ENCODE measurements at places on chromosomes 4 and X. TPM values are rescaled to one million over a fixed set of nuclear protein-coding genes. Genes with fewer than 3 reads are reported as not detected.

GRCh38 chrX:48890296-48890925 lies 7.2 kb downstream of the TIMM17B start:
- peak overlapping the region; percentile 69 for H3K27ac ChIP-seq
- no peaks in the 10 kb centered on the region for H3K4me1 ChIP-seq
- no peak for DNase-seq
- peak overlapping the region; percentile 66 for H3K4me3 ChIP-seq
- no peaks in the 10 kb centered on the region for H3K36me3 ChIP-seq

- no peaks in the 10 kb centered on the region for H3K27me3 ChIP-seq
- H3K27ac ChIP-seq: no peak overlapping the region
- no peak overlapping the region for H3K4me3 ChIP-seq
- H3K36me3 ChIP-seq: no peaks in the 10 kb centered on the region
Measured at GRCh38 chrX:44903830-44904530, 31.0 kb downstream of the KDM6A start.

- no peaks in the 10 kb centered on the region for H3K36me3 ChIP-seq
- H3K27ac ChIP-seq: no peak overlapping the region
- no peak overlapping the region for H3K4me3 ChIP-seq
- H3K4me1 ChIP-seq: no peaks in the 10 kb centered on the region
- H3K27me3 ChIP-seq: no peaks in the 10 kb centered on the region
- no peak for DNase-seq
Measured at GRCh38 chr4:153409412-153409811, 56.7 kb upstream of the TMEM131L start.

- no peaks in the 10 kb centered on the region for H3K4me1 ChIP-seq
- H3K4me3 ChIP-seq: no peak overlapping the region
- DNase-seq: no peak
- no peaks in the 10 kb centered on the region for H3K27me3 ChIP-seq
Measured at GRCh38 chr4:79198951-79199587, 126.8 kb downstream of the NAA11 start.

- H3K27me3 ChIP-seq: no peaks in the 10 kb centered on the region
- H3K4me1 ChIP-seq: no peaks in the 10 kb centered on the region
- no peak overlapping the region for H3K27ac ChIP-seq
- no peaks in the 10 kb centered on the region for H3K36me3 ChIP-seq
- no peak overlapping the region for H3K4me3 ChIP-seq
Measured at GRCh38 chr4:177185151-177185550, 124.5 kb upstream of the NEIL3 start.

DNA sequence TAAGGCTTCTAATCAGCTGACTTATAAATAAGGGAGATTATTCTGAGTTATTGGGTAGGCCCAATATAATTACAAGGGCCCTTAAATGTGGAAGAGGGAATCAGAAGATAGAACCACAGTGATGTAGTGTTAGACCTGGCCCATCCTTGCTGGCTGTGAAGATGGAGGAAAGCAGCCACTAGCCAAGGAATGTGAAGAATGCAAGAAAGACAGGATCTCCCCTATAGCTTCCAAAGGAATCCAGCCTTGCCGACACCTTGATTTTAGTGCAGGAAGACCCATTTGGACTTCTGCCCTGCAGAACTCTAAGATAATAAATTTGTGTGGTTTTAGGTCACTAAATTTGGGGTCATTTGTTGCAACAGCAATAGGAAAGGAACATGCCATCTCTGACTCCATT lies 150.6 kb downstream of the SPATA18 start:
- no peak overlapping the region for H3K4me3 ChIP-seq
- no peaks in the 10 kb centered on the region for H3K36me3 ChIP-seq
- DNase-seq: no peak
- H3K4me1 ChIP-seq: no peaks in the 10 kb centered on the region

DNA sequence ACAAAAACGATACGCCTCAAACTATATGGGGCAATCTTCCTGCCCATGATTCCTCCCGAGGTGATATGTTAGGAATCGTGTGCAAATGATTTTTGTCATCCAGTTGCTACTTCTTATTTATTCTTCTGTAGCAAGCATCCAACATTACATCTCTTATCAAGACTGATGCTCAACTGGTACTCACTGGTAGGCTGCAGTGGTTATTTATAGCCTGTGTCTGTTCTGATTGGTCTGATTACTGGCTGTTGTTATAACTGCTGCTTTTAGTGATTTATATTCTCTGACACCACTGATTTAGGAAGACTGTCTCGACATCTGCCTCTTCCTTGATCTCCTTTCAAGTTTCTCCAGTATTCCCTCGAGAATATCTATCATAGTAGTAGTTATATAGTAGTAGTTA lies 165.8 kb downstream of the LARP7 start:
- H3K27me3 ChIP-seq: no peaks in the 10 kb centered on the region
- no peak for DNase-seq

- H3K4me1 ChIP-seq: no peaks in the 10 kb centered on the region
- no peak for DNase-seq
- H3K36me3 ChIP-seq: no peaks in the 10 kb centered on the region
- H3K27me3 ChIP-seq: no peaks in the 10 kb centered on the region
Measured at GRCh38 chrX:108557580-108557979, 117.9 kb downstream of the COL4A5 start.

DNA sequence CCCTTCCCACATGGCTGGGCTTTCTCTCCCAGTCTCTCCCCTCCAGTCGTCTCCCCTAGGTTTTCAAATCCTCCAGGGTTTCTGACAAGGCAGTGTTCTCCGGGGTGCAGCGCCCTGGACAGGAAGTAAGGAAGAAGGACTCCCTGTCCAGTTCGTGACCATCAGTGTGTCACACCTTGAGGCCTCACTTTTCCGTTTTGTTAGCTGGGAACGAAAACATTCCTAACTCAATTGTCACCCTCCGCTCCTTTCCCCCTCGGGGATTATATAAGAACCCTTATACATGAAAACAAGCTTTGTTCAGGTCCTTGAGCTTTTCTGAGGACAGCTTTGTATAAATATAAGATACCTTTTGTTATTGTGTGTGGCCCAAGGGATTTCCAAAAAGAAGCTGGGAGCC lies 92.1 kb downstream of the KDR start:
- DNase-seq: no peak
- H3K4me3 ChIP-seq: no peak overlapping the region
- no peaks in the 10 kb centered on the region for H3K36me3 ChIP-seq
- no peaks in the 10 kb centered on the region for H3K4me1 ChIP-seq

- no peaks in the 10 kb centered on the region for H3K36me3 ChIP-seq
- no peak overlapping the region for H3K4me3 ChIP-seq
- no peak overlapping the region for H3K27ac ChIP-seq
- H3K4me1 ChIP-seq: no peaks in the 10 kb centered on the region
Measured at GRCh38 chr4:172785613-172786012, 383.0 kb upstream of the GALNT7 start.

DNA sequence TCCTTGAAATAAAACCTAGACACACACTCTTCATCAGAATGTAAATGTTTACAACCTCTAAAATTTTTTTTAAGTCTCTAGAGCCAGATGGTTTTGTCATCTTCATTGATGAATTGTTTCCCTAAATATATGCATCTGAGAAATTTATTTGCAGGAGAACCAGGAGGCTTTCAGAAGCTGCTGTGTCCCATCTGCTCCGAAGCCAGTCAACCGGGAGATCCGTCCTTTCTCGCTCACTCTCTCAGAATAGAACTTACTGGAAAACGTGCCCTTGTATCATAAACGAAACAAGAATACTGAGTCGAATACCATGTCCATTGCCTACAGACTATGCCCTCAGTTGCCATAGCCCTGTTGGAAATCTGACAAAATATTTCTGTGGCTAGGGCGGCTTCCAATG lies 103.5 kb downstream of the SLC34A2 start:
- DNase-seq: no peak
- H3K4me3 ChIP-seq: no peak overlapping the region
- H3K4me1 ChIP-seq: no peaks in the 10 kb centered on the region
- no peak overlapping the region for H3K27ac ChIP-seq
- H3K36me3 ChIP-seq: no peaks in the 10 kb centered on the region

DNA sequence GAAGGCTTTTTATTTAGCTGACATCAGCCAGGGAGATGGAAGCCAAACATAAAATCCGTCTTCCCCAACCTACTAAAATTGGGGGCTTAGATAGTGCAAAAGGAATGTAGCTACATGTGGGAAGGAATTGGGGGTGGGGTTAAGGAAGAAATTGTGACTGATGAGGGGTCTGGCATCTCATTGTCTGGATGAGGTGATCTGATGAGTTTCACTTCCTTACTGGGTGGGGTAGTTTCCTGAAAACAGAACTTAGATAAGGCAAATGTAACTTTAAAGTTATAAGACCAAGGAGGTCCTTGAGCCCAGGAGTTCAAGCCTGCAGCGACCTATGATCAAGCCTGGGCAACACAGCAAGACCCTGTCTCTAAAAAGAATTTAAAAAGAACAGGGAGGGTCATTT lies 105.5 kb upstream of the NEIL3 start:
- no peaks in the 10 kb centered on the region for H3K27me3 ChIP-seq
- H3K27ac ChIP-seq: no peak overlapping the region
- no peak for DNase-seq
- H3K4me3 ChIP-seq: no peak overlapping the region
- no peaks in the 10 kb centered on the region for H3K4me1 ChIP-seq
- no peaks in the 10 kb centered on the region for H3K36me3 ChIP-seq

DNA sequence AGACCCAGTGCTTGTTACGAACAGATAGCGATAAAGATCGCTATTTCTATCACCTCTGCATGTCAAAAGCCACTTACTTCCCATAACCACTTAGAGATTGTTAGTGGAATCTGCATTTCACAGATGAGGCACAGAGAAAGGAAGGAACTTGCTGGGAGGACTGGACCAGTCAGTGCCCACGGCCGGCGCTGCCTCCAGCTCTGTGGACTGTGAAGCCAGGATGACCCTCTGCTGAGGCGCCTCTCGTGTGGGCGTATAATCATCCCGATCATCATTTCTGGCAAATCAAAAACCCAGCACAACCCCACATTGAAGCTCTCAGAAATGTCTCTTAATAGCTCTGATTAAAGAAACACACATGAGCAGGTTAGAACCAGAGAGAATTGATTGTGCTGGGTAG lies 61.5 kb upstream of the ADRA2C start:
- H3K4me3 ChIP-seq: no peak overlapping the region
- H3K27me3 ChIP-seq: peaks cover 12% of the 10 kb centered on the region
- H3K36me3 ChIP-seq: no peaks in the 10 kb centered on the region
- H3K27ac ChIP-seq: no peak overlapping the region
- no peaks in the 10 kb centered on the region for H3K4me1 ChIP-seq

- H3K4me3 ChIP-seq: no peak overlapping the region
- no peaks in the 10 kb centered on the region for H3K4me1 ChIP-seq
- DNase-seq: no peak
- H3K27ac ChIP-seq: no peak overlapping the region
- no peaks in the 10 kb centered on the region for H3K36me3 ChIP-seq
- H3K27me3 ChIP-seq: no peaks in the 10 kb centered on the region
Measured at GRCh38 chr4:87304745-87305432, 17.8 kb downstream of the HSD17B13 start.

GRCh38 chr4:23135792-23136645 lies 443.3 kb downstream of the GBA3 start:
- DNase-seq: no peak
- H3K4me3 ChIP-seq: no peak overlapping the region
- H3K36me3 ChIP-seq: no peaks in the 10 kb centered on the region
- H3K4me1 ChIP-seq: no peaks in the 10 kb centered on the region

DNA sequence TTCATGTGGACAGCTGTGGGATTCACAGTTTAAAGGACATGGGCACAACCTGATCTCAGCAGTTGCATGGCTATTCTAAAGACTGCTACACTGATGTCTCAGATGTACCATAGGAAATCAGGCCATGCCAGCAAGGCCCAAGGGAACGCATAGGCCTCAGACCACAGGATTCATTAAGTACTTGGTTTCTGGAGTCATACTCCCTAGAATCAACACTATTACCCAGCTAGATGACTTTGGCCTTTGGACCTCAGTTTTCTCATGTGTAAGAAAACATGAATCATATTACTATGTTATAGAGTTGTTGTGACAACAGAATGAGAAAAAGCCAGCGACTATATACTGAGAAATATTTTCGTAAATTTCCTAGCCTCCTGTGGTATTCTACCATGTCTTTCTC lies 67.9 kb downstream of the NHS start:
- H3K27me3 ChIP-seq: no peaks in the 10 kb centered on the region
- H3K4me3 ChIP-seq: no peak overlapping the region
- H3K4me1 ChIP-seq: no peaks in the 10 kb centered on the region
- no peak for DNase-seq
- no peaks in the 10 kb centered on the region for H3K36me3 ChIP-seq
- H3K27ac ChIP-seq: no peak overlapping the region

GRCh38 chrX:21661316-21661715 lies 3.2 kb upstream of the KLHL34 start:
- no peak for DNase-seq
- H3K27me3 ChIP-seq: no peaks in the 10 kb centered on the region
- no peak overlapping the region for H3K4me3 ChIP-seq
- H3K4me1 ChIP-seq: no peaks in the 10 kb centered on the region
- no peaks in the 10 kb centered on the region for H3K36me3 ChIP-seq

GRCh38 chr4:155629183-155629825 lies 37.3 kb upstream of the GUCY1A1 start:
- no peak for DNase-seq
- no peaks in the 10 kb centered on the region for H3K27me3 ChIP-seq
- H3K4me1 ChIP-seq: no peaks in the 10 kb centered on the region
- no peak overlapping the region for H3K27ac ChIP-seq

- H3K4me3 ChIP-seq: no peak overlapping the region
- no peak for DNase-seq
- no peaks in the 10 kb centered on the region for H3K36me3 ChIP-seq
- H3K27me3 ChIP-seq: no peaks in the 10 kb centered on the region
- no peak overlapping the region for H3K27ac ChIP-seq
- no peaks in the 10 kb centered on the region for H3K4me1 ChIP-seq
Measured at GRCh38 chr4:174697202-174697601, 131.8 kb downstream of the GLRA3 start.

- no peak overlapping the region for H3K4me3 ChIP-seq
- H3K27me3 ChIP-seq: no peaks in the 10 kb centered on the region
- no peaks in the 10 kb centered on the region for H3K36me3 ChIP-seq
Measured at GRCh38 chrX:46326161-46326560, 219.1 kb downstream of the ZNF674 start.

GRCh38 chr4:25271866-25272265 lies 38.0 kb downstream of the PI4K2B start:
- DNase-seq: no peak
- H3K4me3 ChIP-seq: no peak overlapping the region
- no peak overlapping the region for H3K27ac ChIP-seq
- H3K27me3 ChIP-seq: no peaks in the 10 kb centered on the region
- H3K4me1 ChIP-seq: no peaks in the 10 kb centered on the region

The CXCL6 gene
- total RNA-seq: 2.4 TPM

The ANXA10 gene
- not detected for total RNA-seq

The KCTD8 gene
- 0.74 TPM for total RNA-seq

The DCAF8L2 gene
- not detected for total RNA-seq

The SRPX gene
- 75.7 TPM for total RNA-seq

The KLHL2 gene
- 7.6 TPM for total RNA-seq

The MAGED4B gene
- 1.3 TPM for total RNA-seq

The SULT1B1 gene
- 1.5 TPM for total RNA-seq

The SPATA4 gene
- total RNA-seq: 4.4 TPM

The SPANXB1 gene
- total RNA-seq: not detected

The SYNPO2 gene
- 85.3 TPM for total RNA-seq

The RPGR gene
- 11.0 TPM for total RNA-seq

The MFSD8 gene
- 8.3 TPM for total RNA-seq
